ENCODE measurements at places on chromosomes 3 and 15.

DNA sequence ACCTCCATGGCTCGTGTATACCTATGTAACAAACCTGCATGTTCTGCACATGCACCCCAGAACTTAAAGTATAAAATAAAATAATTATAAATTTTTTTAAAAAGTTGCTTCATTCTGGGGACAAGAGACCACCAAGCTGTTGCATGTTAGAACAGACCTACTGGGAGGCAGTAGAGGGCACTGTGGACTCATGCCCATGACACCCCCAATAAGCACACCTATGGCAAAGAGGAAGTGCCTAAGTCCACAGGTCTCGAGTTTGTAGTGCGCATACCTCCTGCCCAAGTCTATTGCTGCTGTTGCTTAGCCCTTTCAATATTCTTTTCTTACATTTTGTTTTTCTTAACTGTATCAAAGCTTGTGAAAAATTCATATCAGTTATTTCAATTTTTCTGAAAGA, 267.9 kb upstream of the THBS1 start:
- no peak for DNase-seq

DNA sequence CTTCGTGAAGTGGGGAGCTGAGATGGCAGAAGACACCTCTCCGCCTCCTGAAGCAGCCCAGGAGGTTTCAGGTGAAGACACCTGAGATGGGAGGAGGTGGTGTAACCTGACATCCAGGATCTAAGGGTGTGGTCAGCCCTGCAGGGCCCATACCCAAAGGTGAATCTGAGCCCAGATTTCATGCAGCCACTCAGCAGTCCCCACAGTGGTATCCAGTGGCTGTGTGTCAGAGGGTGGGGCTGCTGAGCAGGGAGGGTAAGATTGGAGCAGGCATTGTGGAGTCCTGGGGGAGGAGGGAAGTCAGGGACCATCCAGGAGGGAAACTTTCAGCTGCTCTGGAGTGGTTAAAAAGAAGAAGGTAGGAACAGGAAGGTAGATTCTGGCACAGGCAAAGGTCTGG, 46.0 kb upstream of the SMAD6 start:
- DNase-seq = no peak

- DNase-seq = peak; percentile 40
These were observed 418.9 kb upstream of the NAALADL2 start for GRCh38 chr3:174440253-174440701.

- no peak for DNase-seq
These were observed 92.8 kb upstream of the TNFSF10 start for GRCh38 chr3:172616031-172616461.

DNA sequence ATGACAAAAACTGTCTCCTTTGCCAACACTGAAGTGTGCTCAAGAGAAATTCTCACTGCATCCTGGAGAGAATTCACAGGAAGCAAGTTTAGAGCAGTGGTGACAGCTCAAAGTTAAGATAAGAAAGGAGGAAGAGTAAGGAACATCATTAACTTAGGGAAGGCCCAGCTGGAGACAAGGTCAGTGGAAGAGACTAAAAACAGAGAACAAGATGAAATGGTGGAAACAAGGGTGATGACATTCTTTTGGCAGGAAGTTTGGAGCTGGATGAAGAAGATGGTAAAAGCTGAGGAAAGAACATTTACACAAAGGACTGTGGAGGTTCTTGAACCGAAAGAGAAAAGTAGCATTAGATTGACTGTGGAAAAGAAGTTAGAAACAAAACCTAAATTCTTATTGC, 6.7 kb upstream of the SUCLG2 start:
- DNase-seq = no peak

- DNase-seq = no peak
These were observed 7.9 kb downstream of the HTR3D start for GRCh38 chr3:184039414-184039813.

- DNase-seq = no peak
These were observed 1.5 kb upstream of the GPX1 start for GRCh38 chr3:49359623-49360022.

DNA sequence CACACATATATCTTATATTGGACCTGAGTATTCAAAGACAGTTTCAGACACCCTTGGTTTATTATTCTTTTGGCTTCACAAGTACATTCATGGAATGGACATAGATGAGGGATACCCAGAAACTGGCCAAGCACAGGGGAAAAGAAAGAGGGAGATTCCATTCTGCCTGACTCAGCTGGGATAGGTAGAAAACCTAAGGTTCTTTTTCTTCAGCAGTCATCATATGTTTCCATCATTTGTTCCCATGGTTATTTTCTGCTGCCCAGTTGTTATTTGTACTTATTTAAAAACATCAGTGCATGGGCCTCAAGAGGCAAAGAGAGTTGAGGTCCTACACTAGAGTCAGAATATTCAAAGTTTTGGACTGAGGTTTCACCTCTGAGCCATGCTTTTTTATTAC, 91.8 kb downstream of the FILIP1L start:
- DNase-seq = no peak

GRCh38 chr3:13167829-13168228, 94.6 kb upstream of the IQSEC1 start:
- DNase-seq = no peak

DNA sequence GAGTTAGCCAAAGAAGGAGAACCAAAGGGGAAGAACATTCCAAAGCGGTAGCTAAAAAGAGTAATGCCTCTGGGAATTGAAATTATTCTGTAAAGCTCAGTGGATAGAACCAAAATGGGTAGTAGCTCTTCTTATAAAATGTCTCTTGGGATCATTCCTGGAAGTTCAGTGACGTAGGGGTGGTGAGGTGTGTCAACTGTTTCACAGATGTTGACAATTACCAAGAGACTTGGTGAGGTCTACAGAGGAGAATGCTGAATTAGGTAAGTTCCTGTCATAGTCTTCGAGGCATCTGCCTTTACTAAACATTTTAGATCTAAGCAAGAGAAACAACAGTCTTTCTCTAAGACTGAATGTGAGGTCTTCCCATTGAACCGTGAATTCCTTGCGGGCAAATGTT, 67.8 kb downstream of the TPRG1 start:
- no peak for DNase-seq

- no peak for DNase-seq
These were observed 4.9 kb upstream of the UCN2 start for GRCh38 chr3:48568476-48568875.

- DNase-seq = no peak
These were observed 133.3 kb downstream of the EPHB1 start for GRCh38 chr3:134928392-134928791.

DNA sequence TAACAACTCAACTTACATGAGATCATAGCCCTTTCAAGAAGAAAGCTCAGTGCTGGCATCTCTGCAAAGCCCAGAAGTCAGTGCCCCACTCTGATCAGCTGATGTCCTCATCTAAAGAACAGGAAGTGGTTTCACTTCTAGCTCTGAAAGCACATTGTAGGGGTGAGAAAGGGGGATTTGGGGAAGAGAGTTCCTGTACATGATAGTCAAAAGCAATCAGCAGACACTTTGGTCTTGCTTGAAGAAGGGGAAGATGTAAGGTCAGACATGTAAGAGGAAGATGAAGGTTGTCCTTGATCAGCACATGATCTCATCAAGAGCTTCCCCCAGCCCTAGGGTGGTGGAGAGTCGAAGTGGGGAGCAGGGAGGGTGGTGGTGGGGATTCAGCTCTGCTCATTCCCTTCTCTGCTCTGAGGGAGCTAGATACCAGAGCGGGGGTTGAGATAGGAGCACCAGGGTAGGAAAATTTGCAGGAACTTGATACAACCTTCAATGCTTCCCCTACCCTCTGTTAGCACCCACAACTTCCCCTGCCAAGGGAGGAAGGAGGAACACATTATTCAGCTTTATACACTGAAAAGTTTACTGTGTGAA, 76.4 kb upstream of the ETV5 start:
- DNase-seq = no peak

DNA sequence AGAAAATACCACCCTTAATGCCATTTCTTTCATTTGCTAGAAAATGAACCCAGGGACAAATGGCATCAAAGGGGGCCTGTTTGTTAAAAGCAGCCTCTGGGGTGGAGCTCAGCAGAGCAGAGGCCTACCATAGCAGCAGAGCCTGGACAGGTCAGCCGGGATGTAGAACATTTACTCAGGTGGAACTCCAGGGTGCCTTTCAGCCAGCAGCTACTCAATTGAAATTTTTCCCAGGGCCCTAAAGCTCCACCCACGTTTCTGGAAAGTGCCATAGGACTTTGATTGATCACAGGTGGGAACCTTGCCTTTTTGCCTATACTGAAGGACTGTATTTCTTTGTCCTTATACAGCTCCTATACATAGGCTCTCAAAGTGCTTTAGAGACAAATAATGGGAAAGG, 74.5 kb upstream of the C15orf61 start:
- no peak for DNase-seq

GRCh38 chr15:100759106-100759505, 120.5 kb upstream of the ALDH1A3 start:
- DNase-seq = peak; percentile 84

DNA sequence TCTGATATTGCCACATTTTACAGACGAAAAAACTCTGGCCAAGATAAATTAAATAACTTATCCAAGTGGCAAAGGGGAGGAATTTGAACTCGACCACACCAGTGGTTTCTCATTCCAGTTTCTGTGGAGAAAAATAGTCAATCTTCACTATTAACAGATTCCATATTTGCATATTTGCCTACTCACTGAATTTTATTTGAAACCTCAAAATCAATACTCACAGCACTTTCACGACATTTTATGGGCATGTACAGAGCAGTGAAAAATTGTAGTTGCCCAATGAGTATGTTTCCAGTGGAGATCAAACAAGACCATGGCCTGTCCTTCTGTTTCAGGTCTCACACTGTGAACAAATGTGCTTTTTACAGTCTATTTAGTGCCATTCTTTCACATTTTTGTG, 374.3 kb downstream of the MAGI1 start:
- DNase-seq = no peak
